ENCODE measurements at places on chromosomes 5 and 9. TPM values are rescaled to one million over a fixed set of nuclear protein-coding genes. Genes with fewer than 3 reads are reported as not detected.

HAVCR2 gene
- total RNA-seq: 0.49 TPM

MRPS2 gene
- 116 TPM for total RNA-seq

RANBP17 gene
- 53.1 TPM for total RNA-seq

NUP214 gene
- total RNA-seq: 33.3 TPM

GDNF gene
- total RNA-seq: not detected

GNPDA1 gene
- 117 TPM for total RNA-seq

CDH9 gene
- total RNA-seq: 0.31 TPM

Data from GM23338 (cell line).